ENCODE measurements at places on chromosomes 3 and 15.

DNA sequence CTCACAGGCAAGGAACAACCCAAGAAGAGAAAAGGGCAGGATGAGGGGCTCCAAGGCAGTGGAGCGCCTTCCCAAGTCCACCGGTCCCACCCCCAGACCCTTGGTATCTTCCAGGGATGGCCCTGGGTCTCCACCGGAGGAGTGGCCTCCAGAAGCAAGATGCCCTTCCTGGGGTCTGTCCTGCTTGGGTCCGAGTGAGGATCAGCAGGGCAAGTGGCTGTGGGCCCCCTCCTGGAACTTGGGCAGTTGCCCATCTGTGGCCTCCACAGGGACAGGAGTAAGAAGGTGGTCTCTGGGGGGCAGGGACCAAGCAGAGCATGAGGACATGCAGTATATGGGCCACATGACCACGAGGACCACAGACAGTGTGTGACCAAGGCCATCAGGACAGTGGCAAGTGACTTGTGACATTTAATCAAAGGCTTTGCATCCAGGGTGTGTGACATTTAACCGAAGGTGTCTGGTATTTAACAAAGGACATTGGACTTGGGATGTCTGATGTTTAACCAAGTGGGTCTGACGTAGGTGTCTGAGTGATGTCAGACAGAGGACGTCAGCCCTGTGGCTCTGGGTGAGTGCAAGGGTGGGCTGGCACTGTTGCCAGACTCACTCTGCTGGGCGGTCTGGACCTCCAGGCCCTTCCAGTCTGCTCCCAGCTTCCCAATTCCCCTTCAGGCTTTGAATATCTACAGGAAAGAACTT lies 34.7 kb downstream of the SCN5A start:
- no peak for DNase-seq

DNA sequence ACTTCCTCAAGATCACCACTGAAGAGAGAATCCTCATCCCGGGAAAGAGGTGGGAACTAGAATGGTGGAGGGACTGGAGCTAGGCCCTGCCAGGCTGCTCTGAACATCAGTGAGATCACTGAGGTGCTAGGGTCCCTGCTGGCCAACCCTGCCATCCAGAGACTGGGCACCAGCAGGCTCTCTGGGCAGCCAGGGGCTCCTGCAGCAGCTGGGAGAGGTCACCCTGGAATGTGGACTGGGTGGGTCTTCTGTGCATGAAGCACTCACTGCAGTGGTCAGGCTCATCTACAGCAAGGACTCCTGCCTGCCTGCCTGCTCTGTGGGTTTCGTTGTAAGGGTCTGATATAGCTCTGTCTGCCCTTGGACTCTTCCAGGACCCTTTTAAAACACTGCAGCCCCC lies 24.9 kb downstream of the ALS2CL start:
- no peak for DNase-seq

DNA sequence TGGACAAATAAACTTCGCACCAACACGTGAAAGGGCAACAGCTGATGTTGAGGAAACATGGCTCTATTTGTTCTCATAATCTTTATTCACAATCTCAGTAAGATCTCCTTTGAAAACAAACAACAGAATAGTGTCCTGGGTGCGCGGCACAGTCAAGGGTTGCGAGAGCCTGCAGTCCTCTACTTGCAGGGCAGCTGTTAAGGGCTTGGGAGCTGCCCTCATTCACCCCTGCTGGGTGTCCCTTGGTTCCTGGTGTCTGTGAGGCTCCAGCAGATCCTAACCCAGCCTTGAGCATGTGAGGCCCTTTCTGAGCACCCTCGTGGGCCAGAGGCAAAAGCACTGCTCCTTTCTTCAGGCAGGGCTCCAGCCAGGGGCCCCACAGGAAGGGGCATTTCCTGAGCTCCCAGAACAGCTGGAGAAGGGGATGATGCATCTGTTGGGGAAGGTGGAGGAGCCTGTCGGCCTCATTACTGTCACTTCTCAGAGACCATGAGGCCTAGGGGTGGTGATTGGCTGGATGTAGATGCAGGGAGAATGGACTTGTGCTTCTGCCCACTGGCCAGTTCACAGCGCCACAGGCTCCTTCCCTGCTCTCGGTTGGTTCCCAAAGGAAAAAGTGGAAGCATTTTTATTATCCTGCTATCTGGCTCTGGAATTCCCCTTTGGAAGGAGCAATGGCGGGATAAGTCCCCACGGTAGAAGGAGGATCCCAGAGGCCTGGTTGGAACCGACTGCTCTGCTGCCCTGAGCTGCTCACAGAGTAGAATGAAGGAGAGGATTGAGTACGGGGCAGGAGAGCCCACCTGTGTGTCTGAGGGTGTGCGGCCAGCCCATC lies 51.9 kb upstream of the KLF13 start:
- DNase-seq, result no peak

GRCh38 chr3:55659701-55660100 lies 172.6 kb upstream of the WNT5A start:
- DNase-seq, result no peak

- DNase-seq, result no peak
Measured at GRCh38 chr15:36218322-36218721, 361.1 kb upstream of the CDIN1 start.
